ENCODE measurements at places on chromosomes 2 and 18. TPM values are rescaled to one million over a fixed set of nuclear protein-coding genes. Genes with fewer than 3 reads are reported as not detected.

The TTR gene
- total RNA-seq: 1.0 TPM

The CYP1B1 gene
- total RNA-seq: 86.7 TPM

The RAB17 gene
- total RNA-seq: 23.6 TPM

The ITSN2 gene
- 57.7 TPM for total RNA-seq

The SPAG16 gene
- 13.0 TPM for total RNA-seq

The SUPT7L gene
- 22.4 TPM for total RNA-seq

The TTL gene
- 81.5 TPM for total RNA-seq
